Psoas muscle (tissue), 8 donors: ENCODE measurements at places on chromosomes 2 and 18. TPM values are rescaled to one million over a fixed set of nuclear protein-coding genes. Genes with fewer than 3 reads are reported as not detected.

GRCh38 chr2:173119069-173119807 lies 43.6 kb downstream of the MAP3K20 start:
- H3K4me1 ChIP-seq = peaks cover 81% of the 10 kb centered on the region
- peak overlapping the region; percentile 74 for H3K27ac ChIP-seq
- H3K27me3 ChIP-seq = no peaks in the 10 kb centered on the region
- no peak overlapping the region for H3K4me3 ChIP-seq

- H3K4me1 ChIP-seq = peaks cover 15% of the 10 kb centered on the region
- H3K4me3 ChIP-seq = peak within 1 kb of the TSS; percentile 95
- H3K27me3 ChIP-seq = no peaks in the 10 kb centered on the region
- DNase-seq = peak; percentile 90
Measured at GRCh38 chr2:677056-677958, at the start of gene TMEM18. TMEM18 (minus strand) TSS chr2:677406; CDS start chr2:677345, 61 bp downstream.

The ZSWIM2 gene
- not detected for total RNA-seq

The CD28 gene
- total RNA-seq = 0.71 TPM

GRCh38 chr18:29147944-29148343 lies 971.0 kb upstream of the CDH2 start:
- no peak overlapping the region for H3K27ac ChIP-seq
- H3K4me1 ChIP-seq = no peaks in the 10 kb centered on the region
- no peak overlapping the region for H3K4me3 ChIP-seq
- H3K27me3 ChIP-seq = no peaks in the 10 kb centered on the region

DNA sequence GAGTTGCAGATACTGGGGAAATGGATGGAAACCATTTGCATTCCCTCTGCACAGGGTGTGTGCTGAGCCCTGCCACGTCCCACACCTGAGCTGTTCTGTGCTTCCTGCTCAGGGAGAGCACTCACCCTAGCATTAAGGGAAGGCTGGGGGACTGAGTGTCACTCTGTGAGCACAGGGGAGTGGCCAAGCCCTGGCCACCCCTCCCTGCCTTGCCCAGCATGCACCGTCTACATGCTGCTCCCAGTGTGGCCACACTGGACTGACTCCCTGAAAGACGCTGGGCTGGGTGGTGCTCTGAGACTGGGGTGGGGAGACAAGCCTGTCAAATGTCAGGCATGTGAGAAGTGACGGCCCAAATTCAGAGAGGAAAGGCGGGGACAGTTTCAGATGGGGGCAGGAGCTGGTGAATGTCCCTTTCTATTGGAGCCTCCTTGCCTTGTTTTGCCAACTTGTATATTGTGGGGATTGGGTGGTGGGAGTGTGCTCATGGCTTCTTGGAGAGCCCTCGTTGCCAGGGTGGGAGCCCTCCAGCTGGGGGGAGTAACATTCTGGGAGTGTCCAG lies 298.4 kb upstream of the HS6ST1 start:
- H3K4me1 ChIP-seq = no peaks in the 10 kb centered on the region
- no peak overlapping the region for H3K27ac ChIP-seq
- no peaks in the 10 kb centered on the region for H3K36me3 ChIP-seq
- no peak overlapping the region for H3K4me3 ChIP-seq
- peak; percentile 23 for DNase-seq

The NCOA1 gene
- total RNA-seq = 44.2 TPM

DNA sequence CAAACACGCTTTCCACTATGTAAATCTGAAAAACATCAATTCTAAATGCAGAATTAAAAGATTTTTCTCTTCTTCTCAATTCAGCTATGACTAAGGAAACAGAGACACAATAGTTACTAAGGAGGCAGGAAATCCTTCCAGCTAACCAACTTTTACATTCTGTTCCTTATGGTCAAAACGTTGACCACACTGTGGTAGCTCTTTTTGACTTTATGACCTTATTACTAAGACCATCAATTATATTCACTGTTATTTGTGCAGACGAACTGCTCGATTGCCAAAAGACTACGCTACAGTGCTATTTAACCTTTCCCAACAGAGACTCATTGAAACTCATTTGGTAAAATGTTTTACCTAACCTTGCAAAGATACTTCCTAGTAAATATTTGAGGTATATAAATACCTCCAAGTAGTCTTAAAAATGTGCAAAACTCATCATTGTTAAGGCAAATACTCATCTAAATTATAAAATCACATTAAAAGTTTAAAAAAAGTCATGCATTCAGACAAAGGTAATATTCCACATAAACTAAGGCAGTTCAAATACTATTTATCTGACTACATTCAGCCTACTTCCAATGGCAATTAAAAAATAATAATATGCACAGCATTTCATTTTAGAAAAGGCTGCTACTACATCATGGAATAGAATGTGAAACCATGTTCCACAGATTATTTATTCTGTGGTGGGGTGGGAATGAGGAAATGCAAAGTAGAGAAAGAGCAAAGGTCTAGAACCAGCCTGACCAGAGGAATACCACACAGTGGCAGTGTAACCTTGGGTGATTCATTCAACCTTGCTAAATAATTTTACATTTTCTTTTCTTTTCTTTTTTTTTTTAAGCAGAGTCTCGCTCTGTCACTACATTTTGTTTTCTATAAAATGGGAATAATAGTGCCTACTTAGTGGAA lies 139.9 kb downstream of the THADA start:
- peaks cover 58% of the 10 kb centered on the region for H3K4me1 ChIP-seq
- no peaks in the 10 kb centered on the region for H3K27me3 ChIP-seq
- H3K27ac ChIP-seq = no peak overlapping the region
- H3K36me3 ChIP-seq = no peaks in the 10 kb centered on the region

DNA sequence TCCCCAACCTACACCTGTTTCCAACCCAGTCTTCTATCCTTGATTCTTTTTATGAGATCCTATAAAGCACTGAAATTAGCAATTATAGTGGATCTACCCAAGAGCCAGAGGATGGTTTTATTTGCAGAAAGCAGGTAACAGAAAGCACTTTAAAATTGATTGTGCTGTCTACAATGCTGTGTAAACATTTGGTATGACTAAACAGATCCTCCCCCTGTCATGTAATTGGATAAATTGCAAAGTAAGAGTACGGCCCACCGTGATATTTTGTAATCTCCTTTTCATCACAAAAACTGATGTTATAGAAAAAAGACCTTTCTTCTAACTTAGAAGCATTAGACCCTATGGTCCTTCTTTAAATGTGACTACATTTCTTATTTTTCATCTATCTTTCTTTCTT lies 11.3 kb upstream of the PPP3R1 start:
- no peaks in the 10 kb centered on the region for H3K27me3 ChIP-seq
- H3K4me3 ChIP-seq = no peak overlapping the region
- H3K36me3 ChIP-seq = no peaks in the 10 kb centered on the region
- no peak overlapping the region for H3K27ac ChIP-seq
- no peaks in the 10 kb centered on the region for H3K4me1 ChIP-seq
- no peak for DNase-seq

The SATB2 gene
- total RNA-seq = 1.9 TPM

The IL1RL1 gene
- total RNA-seq = 3.5 TPM

DNA sequence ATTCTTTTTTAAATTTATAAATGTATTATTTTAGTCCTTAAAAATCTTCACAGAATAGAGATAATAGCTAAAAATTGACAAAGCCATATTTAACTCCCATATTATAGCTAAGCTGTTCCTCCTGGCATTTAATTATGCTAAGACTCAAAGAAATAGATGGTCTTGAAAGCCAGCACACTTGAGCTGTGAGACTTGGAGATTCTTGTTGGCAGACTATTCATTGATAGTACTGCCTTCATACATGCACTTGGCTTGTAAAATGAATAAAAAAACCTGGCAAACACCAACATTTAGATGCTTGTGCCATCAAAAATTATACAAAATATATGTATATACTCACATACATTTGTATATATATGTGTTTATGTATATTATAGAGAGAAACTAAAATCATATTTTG lies 9.7 kb upstream of the LDAH start:
- no peaks in the 10 kb centered on the region for H3K27me3 ChIP-seq
- no peak overlapping the region for H3K27ac ChIP-seq
- H3K4me1 ChIP-seq = no peaks in the 10 kb centered on the region
- no peak for DNase-seq
- H3K36me3 ChIP-seq = no peaks in the 10 kb centered on the region

The PROM2 gene
- total RNA-seq = 0.82 TPM

DNA sequence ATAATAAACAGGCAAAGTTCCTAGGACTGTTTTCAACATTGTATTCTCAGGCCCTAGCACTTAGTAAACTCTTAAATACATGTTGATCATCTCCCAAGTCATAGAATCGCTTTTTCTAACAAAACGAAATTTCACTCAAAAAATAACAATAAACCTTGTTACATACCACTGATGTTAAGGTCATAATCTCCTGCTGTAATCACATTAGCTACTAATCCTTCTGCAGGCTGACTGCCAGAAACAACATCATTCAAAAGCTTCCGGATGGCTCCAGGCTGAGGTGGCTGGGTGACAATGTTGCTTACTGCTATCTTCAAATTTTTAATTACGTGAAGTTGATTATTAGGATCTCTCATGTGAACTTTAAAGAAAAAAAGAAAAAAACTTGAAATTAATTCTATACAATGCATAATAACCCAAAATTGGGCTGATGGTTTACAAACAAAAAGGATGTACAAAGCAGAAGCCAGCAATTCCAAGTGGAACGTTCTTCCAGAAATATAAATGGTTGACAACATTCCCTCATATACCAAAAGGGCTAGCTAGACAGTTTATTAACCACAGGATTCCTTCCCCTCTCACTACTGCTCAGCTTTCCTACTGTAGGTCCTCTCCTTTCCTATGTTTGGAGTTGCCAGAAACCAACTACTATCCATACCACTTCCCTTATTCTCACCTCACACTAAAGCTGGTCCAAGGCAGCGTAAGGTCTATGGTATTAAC lies 11.6 kb downstream of the TRAPPC8 start:
- H3K27ac ChIP-seq = no peak overlapping the region
- peaks cover 61% of the 10 kb centered on the region for H3K36me3 ChIP-seq
- no peaks in the 10 kb centered on the region for H3K4me1 ChIP-seq
- H3K27me3 ChIP-seq = no peaks in the 10 kb centered on the region

GRCh38 chr18:37465958-37466357 lies 99.6 kb downstream of the CELF4 start:
- H3K4me1 ChIP-seq = no peaks in the 10 kb centered on the region
- no peaks in the 10 kb centered on the region for H3K36me3 ChIP-seq
- no peak overlapping the region for H3K27ac ChIP-seq
- no peaks in the 10 kb centered on the region for H3K27me3 ChIP-seq
- DNase-seq = no peak

The ALPP gene
- total RNA-seq = not detected

The NFATC1 gene
- 21.0 TPM for total RNA-seq

The EPHA4 gene
- 3.8 TPM for total RNA-seq

DNA sequence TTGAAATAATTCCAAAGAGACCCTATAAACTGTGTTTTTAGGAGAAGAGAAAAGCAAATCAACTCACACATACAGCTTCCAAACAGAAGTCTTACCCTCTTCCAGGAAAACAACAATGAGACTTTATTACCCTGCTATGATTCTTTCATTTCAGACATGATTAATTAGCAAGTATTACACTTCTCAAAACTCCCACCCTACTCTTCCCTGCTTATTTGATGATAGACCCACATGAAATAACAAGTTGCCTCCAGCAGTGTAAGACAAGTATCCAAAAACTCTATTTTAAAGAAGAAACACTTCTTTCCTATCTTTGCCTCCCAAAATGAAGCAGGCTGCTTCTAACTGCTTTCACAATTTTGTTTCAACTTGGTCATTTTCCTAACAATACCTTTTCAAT lies 4.1 kb downstream of the FIGN start:
- no peaks in the 10 kb centered on the region for H3K36me3 ChIP-seq
- H3K4me3 ChIP-seq = peak overlapping the region; percentile 82
- H3K4me1 ChIP-seq = no peaks in the 10 kb centered on the region
- H3K27ac ChIP-seq = peak overlapping the region; percentile 96

- H3K4me3 ChIP-seq = no peak overlapping the region
- DNase-seq = no peak
- H3K4me1 ChIP-seq = no peaks in the 10 kb centered on the region
- H3K27me3 ChIP-seq = peaks cover 3% of the 10 kb centered on the region
- H3K36me3 ChIP-seq = no peaks in the 10 kb centered on the region
Measured at GRCh38 chr2:149507974-149508373, 79.6 kb downstream of the MMADHC start.

The ASXL3 gene
- 0.08 TPM for total RNA-seq

DNA sequence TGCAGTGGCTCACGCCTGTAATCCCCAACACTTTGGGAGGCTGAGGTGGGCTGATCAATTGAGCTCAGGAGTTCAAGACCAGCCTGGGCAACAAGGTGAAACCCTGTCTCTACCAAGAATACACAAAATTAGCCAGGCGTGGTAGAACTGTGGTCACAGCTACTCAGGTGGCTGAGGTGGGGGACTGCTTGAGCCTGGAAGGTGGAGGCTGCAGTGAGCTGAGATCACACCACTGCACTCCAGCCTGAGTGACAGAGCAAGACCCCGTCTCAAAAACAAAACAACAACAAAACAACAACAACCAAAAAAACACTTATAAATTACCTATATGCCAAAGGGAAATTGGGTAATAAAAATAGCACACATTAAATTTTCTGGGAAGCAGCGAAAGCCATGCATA lies 141.6 kb downstream of the HDAC4 start:
- H3K4me3 ChIP-seq = no peak overlapping the region
- no peaks in the 10 kb centered on the region for H3K36me3 ChIP-seq
- H3K4me1 ChIP-seq = peaks cover 92% of the 10 kb centered on the region
- peak overlapping the region; percentile 86 for H3K27ac ChIP-seq

The IL36B gene
- total RNA-seq = not detected

GRCh38 chr2:67872481-67872880 lies 190.3 kb downstream of the C1D start:
- no peak overlapping the region for H3K4me3 ChIP-seq
- no peak overlapping the region for H3K27ac ChIP-seq
- no peak for DNase-seq
- H3K27me3 ChIP-seq = no peaks in the 10 kb centered on the region
- H3K36me3 ChIP-seq = no peaks in the 10 kb centered on the region

GRCh38 chr2:172348555-172349288 lies 78.7 kb upstream of the ITGA6 start:
- no peaks in the 10 kb centered on the region for H3K36me3 ChIP-seq
- no peaks in the 10 kb centered on the region for H3K27me3 ChIP-seq
- no peak overlapping the region for H3K27ac ChIP-seq

The CXCR1 gene
- total RNA-seq = 0.96 TPM

DNA sequence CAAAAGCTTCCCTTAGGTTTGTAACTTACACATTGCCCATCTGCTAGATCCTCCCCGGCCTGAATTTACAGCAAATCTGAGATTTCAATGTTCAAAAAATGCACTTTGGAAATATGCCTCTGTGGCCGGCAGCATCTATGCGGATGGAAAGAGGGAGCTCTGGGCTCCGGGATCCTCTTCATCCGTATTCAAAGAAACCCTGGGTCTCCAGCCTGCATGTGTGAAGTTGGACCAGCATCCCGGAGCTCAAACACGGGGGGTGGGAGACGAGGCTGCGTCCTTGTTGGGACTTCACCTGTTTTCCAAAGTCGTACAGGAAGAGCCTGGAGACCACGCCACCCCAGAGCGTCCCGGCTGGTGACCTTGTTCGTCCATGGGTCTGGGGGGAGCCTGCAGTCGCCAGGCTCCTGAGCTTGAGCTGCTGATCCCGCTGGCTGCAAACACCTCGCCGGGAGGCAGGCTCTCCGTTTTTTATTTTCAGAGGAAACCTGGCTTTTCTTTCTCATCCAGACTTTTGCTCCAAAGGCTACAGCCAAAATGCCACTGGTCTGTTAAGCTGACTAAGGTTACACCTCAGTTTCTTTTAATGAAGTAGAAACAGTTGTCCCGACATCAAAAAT lies 77.4 kb downstream of the PTGR3 start:
- no peak overlapping the region for H3K27ac ChIP-seq
- no peaks in the 10 kb centered on the region for H3K4me1 ChIP-seq
- H3K4me3 ChIP-seq = peak overlapping the region; percentile 35
- DNase-seq = no peak
- H3K36me3 ChIP-seq = no peaks in the 10 kb centered on the region
- no peaks in the 10 kb centered on the region for H3K27me3 ChIP-seq

The MEP1B gene
- total RNA-seq = not detected

The ASXL2 gene
- 17.8 TPM for total RNA-seq
